ENCODE measurements at places on chromosomes 3 and 15. TPM values are rescaled to one million over a fixed set of nuclear protein-coding genes. Genes with fewer than 3 reads are reported as not detected.

DNA sequence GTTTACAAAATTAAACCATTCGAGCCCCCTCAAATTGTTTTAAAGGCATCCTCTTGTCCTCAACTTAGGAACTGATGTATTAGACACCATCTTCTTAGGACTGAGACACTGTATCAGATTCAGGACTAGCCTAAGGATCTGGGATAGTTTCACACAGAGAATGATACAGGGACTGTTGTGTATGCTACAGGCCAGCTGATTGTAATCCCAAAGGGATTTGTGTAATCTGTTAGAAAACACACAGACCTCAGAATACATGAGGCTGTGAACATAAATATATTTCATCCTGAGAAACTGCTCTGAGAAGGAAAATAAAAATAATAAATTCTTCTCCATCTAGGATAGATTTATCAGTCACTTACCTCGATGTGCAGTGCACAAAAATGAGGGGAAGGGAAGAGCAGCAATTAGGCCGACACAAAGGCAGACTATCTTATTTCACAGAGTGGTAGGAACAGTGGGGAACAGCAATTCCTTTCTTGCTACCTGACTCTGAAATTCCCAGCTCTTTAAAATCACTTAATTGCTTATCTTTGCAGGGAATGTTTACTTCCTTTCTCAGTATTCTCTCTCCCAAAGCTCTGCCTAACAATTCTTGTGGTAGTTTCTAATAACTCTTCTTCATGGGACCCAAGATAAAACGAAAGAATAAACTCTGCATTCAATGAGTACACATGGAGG lies 322.5 kb downstream of the MAGI1 start:
- DNase-seq, result no peak

RYR3 gene
- total RNA-seq, result 4.8 TPM

DNA sequence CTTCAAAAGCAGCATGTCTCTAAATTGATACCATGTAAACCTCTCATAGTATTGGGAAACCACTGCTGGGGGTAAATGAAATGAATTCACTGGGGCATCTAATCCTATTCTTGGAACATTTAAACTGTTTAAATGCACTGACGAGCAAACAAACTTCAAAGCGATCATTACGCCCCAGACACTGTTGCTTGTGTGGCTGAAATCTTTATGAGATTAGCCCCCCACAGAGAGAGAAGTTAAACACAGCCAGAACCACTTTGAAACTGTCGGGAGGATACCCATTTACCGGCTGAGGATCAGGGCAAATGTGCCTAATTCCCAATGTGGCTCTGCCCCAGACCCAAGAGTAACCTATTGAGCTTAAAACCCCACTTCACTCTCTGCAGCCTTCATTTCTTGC lies 308.4 kb upstream of the CDIN1 start:
- no peak for DNase-seq

SLC24A5 gene
- not detected for total RNA-seq

MBD4 gene
- total RNA-seq, result 30.6 TPM

GRCh38 chr3:18099611-18100010 lies 325.5 kb downstream of the SATB1 start:
- DNase-seq, result no peak

- DNase-seq, result no peak
Measured at GRCh38 chr3:160260587-160261270, 35.5 kb downstream of the C3orf80 start.

C3orf49 gene
- total RNA-seq, result not detected

DNA sequence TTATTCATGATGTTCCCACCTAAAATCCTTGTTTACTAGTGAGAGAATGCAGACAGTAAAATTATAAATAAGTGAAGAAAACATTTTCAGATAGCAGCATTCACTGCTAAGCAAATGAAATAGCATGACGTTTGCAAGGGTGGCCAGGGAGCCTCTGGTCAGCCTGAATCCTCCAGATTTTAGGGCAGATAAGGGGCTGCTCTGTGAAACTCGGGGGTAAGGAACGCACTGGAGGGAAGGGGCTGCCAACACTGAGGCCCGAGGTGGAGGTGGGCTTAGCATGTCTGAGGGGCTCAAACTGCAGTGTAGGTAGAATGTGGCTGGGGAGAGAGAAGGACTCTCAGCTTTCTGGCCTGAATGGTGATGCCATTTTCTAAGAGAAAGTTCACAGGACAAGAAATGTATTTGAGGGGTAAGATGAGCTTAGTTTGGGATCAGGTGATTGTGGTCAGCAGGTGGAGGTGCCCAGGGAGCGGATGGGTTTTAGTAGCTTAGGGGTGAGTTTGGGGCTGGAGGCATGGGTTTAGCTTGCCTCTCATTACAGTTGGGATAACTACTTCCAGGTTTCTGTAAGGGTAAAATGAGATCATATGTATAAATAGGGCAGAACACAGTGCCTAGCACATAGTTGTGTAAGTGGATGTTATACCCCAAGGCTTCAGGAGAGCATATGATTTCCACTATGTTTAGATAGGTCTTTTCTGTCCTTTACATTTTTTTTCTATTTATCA lies 20.5 kb downstream of the GPR171 start:
- no peak for DNase-seq

DNA sequence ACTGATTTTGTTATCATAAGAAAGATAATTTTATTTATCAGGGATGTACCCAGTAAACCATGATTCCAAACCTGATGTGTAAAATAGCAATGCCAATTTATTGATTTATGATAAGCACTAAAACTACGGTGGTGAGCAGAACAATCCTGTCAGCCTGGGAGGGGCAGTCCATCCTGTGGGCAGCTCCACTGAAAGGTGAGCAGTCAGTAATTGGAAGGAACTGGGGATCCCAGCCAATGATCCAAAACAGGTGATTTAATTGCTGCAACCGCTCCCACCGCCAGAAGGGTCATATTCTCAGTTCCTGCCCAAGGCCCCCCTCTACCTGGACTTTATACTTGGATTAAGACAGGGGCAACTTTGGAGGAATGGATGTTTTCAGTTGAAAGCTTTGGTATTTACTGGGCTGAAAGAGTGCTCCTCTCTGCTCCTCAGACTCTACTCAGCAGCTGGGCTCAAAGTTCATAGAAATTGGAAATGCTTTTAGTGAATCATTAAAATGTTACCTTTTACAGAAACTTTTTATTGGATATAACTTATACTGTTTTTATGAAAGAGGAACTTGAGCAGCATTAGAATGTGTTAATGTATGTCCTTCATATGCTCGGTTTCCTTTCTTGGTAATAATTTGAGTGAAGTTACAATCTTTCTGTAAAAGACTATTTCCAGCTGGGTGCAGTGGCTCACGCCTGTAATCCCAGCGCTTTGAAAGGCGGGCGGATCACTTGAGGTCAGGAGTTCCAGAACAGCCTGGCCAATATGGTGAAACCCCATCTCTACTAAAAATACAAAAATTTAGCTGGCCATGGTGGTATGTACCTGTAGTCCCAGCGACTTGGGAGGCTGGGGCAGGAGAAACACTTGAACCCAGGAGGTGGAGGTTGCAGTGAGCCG lies 198.6 kb upstream of the IL12A start:
- no peak for DNase-seq

GRCh38 chr15:51492528-51492927 lies 130.0 kb downstream of the DMXL2 start:
- no peak for DNase-seq

GRCh38 chr3:73026111-73026759 lies 29.6 kb downstream of the PPP4R2 start:
- DNase-seq, result no peak

SPTBN5 gene
- total RNA-seq, result 9.4 TPM

DNA sequence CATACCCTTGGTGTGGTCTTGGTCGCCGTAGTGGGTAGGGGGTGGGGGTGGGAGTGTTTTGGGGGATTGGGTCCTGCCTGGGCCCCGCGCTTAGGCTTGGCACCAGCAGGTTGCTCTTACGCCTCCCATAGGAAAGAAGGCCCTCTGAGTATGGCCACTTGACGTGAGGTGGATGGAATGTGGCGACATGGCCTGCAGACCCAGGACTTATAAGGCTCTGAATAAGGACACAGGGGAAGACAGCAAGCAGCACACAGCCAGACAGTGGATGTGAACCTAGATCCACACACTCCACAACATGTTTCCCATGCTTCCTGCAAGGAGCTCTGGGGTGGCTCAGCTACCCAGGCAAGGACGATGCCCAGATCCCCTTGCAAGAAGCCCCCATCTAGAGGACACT lies 12.4 kb downstream of the RBPMS2 start:
- DNase-seq, result no peak

TMEM108 gene
- total RNA-seq, result 14.2 TPM

DNA sequence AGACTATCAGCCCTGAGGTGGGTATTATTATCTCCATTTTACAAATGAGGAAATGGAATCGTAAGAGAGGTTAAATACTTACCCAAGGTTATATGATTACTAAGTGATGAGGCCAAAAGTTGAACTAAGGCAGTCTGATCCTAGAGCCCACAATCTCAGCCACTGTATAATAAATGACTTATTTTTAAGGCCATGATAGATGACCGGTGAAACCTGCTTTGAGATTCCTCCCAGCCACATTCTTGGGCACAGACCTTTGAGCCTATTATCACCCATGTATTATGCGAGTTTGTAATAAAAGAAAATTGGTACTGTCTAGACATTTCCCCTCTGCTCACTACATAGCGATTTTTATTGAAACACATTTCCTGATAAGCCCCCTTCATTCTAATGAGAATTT lies 37.4 kb downstream of the POLQ start:
- no peak for DNase-seq

GRCh38 chr15:67296188-67296587 lies 41.6 kb downstream of the IQCH start:
- no peak for DNase-seq

LTK gene
- total RNA-seq, result 25.7 TPM

OR5K2 gene
- total RNA-seq, result not detected

GRCh38 chr3:5690904-5691532 lies 503.5 kb downstream of the EDEM1 start:
- no peak for DNase-seq

TFDP2 gene
- 31.1 TPM for total RNA-seq

GRCh38 chr3:86244905-86245304 lies 746.0 kb downstream of the VGLL3 start:
- DNase-seq, result no peak

GRCh38 chr15:68333775-68334470 lies 56.4 kb downstream of the FEM1B start:
- no peak for DNase-seq

ELP6 gene
- total RNA-seq, result 49.5 TPM

GRCh38 chr3:196406811-196407470 lies 25.3 kb downstream of the UBXN7 start:
- no peak for DNase-seq

ARHGEF26 gene
- total RNA-seq, result 22.9 TPM

- no peak for DNase-seq
Measured at GRCh38 chr3:52501046-52501445, 5.9 kb downstream of the STAB1 start.

GRCh38 chr3:15052335-15053242 lies 12.5 kb downstream of the MRPS25 start:
- no peak for DNase-seq

ABI3BP gene
- 0.26 TPM for total RNA-seq

SLC28A2 gene
- total RNA-seq, result not detected

DNA sequence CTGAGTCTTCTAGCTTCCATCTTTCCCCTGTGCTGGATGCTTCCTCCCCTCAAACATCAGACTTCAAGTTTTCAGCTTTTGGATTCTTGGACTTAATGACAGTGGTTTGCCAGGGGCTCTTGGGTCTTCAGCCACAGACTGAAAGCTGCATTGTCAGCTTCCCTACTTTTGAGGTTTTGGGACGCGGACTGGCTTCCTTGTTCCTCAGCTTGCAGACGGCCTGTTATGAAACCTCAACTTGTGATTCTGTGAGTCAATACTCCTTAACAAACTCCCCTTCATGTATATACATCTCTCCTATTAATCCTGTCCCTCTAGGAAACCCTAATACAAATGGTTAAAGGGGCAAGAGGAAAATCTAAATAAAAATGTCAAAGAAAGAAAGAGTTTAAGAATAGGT lies 100.1 kb downstream of the ABI3BP start:
- DNase-seq, result no peak

- no peak for DNase-seq
Measured at GRCh38 chr3:119950666-119951325, 143.5 kb downstream of the GSK3B start.

FETUB gene
- total RNA-seq, result not detected

GRCh38 chr3:30454636-30455035 lies 151.8 kb upstream of the TGFBR2 start:
- no peak for DNase-seq

DNA sequence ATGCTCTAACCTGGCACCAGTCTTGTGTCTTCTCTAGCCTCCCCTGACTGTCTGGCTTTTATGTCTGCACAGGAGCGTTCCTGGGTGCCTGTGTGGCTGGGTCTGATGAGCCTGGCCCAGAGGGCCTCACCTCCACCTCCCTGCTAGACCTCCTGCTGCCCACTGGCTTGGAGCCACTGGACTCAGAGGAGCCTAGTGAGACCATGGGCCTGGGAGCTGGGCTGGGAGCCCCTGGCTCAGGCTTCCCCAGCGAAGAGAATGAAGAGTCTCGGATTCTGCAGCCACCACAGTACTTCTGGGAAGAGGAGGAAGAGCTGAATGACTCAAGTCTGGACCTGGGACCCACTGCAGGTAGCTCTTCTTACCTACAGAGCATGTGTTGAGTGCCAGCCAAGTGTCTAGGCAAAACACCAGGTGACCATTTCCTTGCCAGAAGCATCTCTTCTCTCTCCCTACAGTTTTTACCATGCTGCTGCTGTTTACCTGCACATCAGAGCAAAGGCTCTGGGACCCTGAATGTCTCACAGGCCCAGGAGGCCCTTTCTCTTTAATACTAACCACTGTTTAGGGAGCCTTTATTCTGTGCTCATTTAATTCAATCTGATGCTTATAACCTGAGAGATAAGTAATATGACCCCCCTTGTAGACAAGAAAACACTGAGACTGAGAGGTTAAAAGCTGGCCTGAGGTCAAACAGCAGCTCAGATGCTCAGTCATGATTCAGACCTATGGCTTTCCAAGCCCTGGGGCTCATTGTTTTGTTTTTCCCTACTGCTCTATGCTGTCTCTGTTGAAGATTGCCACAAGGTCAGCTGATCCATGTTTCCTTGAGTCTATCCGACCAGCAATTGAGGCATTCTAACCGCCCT lies 10.4 kb downstream of the PODXL2 start:
- DNase-seq, result no peak

- DNase-seq, result no peak
Measured at GRCh38 chr3:184591789-184592188, 30.2 kb downstream of the EPHB3 start.

KNG1 gene
- not detected for total RNA-seq
